ENCODE measurements at places on chromosomes 13 and 19.

- DNase-seq = no peak
These were observed 169.8 kb downstream of the SUCLA2 start for GRCh38 chr13:47831265-47831664.

GRCh38 chr13:88217372-88217771 is 546.2 kb downstream of the SLITRK5 start:
- no peak for DNase-seq

DNA sequence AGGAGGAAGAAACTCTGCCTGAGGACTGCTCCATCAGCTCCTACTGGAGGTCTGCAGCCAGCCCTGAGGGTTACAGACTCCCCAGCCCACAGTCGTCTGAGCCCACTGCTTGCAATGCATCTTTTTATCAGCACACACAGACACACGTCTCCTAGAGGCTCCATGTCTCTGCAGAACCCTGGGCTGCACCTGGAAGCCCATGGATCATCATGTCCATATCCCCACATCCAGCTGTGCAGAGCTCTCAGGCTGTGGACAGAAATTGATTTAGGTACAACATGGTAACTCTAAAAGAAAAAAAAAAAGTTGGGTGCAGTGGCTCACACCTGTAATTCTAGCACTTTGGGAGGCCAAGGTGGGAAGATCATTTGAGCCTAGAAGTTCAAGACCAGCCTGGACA is 32.9 kb upstream of the ISYNA1 start:
- DNase-seq = no peak

- DNase-seq = no peak
These were observed 379.7 kb downstream of the ENOX1 start for GRCh38 chr13:43407023-43407581.

DNA sequence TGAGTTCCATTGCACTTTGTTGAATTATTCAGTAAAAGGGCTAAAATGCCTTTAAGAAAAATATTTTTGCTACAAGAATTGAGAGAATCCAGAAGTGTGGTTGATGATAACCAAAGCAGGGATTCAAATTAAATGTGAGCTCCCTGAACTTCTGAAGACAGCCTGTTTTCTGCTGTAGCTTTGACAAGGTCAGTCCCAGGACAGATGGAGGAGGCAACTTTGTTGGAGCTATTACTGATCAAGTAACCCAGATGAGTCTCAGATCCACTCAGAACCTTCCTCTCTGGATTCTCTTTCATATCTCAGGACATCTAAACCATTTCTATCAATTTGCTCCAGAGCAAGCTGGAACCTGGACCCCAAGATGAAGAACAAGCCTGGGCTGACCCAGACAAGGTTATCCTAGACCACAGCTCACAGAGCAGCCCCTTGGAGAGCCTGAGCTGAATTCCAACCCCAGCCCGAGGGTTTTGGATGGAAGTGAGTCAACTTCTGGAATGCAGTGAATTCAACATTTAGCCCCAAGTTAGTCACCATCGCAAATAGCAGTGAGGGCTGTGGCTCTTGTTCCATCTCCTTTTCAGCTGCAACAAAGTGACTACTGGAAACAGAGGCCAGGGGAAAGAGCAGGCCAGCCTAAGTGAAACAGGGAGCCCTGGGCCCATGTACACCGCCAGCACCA is 137.8 kb upstream of the TSC22D1 start:
- DNase-seq = no peak

DNA sequence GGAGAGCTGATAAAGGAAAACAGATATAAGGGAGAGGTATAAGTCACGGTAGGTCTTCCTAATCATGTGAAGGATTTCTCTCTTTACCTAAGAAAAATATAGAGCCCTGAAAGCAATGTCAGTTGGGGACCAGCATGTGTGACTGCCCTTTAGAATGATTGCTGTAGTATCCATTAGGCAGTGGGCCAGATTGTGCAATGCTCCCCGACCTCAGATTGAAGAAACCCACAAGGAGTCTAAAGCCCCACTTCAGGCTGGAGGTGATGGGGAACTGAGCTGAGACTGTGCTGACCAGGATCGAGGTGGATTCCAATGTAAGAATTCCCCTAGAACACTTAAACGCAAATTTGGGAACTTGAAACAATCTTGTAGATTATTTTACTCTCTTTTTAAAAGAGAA is 614.4 kb downstream of the LIG4 start:
- DNase-seq = no peak

DNA sequence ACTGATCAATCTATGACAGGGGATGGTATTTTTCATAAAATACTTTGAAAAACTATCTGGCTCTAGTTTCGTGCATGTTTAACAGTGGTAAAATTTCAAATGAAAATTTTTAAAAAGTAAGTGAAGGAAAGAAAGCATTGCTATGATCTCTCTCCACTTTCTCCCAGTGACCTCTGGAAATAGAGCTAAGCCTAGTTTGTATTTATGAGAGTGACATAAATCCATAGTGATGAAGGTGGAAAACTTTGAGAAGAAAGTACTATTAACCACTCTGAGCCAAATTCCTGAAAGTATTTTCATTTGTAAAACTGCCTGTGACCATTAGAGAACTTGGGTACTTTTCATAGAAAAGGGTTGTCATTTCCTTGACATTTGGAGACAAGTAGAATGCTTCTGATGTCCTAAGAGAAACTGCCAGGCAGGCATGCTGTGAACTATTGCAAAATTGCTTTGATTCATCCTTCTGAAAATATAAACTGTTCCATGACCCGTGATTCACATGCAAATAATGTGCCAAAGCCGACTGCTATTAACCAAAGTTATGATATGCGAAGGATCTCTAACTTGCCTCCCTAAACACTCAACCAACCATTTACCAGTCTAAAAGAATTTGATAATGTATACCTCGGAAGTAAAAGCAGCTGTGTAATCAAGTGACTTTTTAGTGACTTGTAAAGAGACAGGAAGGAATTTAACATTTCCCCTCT is 133.2 kb downstream of the VWA8 start:
- DNase-seq = no peak

GRCh38 chr19:19385896-19386869 is 19.3 kb upstream of the GATAD2A start:
- DNase-seq = no peak

GRCh38 chr13:40776681-40777165 is 5.7 kb upstream of the MRPS31 start:
- DNase-seq = peak; percentile 12

- DNase-seq = no peak
These were observed 23.8 kb upstream of the ONECUT3 start for GRCh38 chr19:1729568-1729925.

DNA sequence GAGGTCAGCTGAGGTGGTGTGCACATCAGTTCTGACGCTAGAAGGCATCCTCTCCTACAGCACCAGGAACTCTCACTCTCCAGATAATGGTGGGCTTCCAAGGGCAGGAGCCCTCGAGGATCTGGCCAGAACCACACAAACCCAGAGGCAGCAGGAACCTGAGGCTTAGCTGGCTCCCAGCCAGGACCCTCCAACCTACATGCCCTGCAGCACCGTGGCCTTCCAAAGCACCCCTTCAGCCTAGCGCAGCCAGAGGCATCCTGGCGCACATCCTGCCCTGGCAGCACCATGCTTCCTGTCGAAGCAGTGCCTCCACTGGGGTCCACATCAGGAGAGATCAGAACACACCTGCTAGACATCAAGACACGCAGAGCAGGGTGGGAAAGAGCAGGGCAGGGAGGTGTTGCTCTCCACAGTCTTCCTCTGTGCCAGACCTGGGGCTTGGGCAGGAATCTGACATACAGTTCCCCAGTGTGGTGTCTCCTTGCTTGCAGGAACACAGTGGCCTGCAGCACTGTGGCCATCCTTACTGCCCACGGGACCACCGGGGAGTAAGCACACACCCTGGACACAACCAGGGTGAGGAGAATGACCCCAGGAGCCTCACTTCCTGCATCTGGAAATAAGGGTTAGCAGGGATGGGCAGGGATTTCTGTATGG is 21.7 kb downstream of the TUBA3C start:
- no peak for DNase-seq

GRCh38 chr13:21625366-21625765 is 21.4 kb upstream of the MICU2 start:
- DNase-seq = no peak

DNA sequence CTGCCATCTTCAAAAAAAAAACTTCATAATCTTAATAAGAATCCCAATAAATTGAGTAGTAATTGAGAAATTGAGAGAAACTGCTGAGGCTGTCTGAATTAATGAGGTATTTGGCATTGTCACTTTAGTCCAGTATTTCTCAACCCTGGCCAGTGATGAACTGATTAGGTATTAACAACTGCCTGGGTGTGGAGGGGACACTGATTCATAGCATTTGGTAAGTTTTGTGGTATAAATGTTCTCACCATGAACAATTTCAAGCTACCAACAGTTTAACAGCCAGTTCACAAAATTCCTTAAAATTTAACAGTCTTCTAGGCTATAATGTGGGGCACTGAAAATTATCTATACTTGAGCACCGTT is 18.3 kb downstream of the GPC6 start:
- DNase-seq = no peak

DNA sequence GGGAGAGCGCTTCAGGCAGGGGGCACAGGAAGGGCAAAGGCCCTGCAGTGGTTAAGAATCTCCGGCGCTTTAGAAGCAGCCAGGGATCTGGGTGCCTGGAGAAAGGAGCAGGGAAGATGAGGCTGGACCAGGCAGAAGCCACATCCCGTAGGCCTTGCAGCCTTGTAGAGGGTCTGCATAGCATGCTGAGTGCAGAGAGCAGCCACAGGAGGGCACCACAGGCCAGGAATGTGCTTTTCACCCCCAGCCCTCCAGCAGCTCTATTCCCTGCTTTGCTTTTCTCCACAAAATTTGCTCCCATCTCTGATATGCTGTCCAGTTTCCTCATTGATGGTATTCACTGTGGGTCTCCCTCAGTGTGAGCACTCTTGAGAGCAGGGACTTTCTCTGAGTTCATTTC is 5.7 kb downstream of the WDR62 start:
- peak; percentile 16 for DNase-seq
